Naive B cell (primary cell): ENCODE measurements at places on chromosomes 16 and 17. TPM values are rescaled to one million over a fixed set of nuclear protein-coding genes. Genes with fewer than 3 reads are reported as not detected.

The CCL8 gene
- not detected for polyA plus RNA-seq

The ZNF287 gene
- polyA plus RNA-seq, result 15.3 TPM

The KRTAP9-8 gene
- not detected for polyA plus RNA-seq

The WFIKKN1 gene
- not detected for polyA plus RNA-seq

DNA sequence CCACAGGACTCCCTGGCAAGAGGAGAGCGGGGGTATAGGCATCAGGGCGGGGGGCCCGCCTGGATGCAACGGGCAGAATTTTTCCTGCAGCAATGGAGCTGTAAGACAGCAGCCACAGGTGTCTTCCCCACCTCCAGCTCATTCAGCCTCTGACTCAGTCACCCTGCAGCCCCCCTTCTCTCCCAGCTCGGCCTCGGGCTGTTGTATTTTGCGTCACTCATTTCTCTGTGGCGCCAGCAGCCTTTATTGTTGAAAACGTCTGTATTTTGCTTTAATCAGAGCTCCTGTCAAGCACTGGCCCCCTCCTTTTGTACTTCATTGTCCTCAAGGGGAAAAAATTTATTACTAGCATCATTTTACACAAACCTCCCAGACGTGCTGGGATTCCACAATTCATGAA, 117.7 kb downstream of the WSCD1 start:
- no peak for DNase-seq

DNA sequence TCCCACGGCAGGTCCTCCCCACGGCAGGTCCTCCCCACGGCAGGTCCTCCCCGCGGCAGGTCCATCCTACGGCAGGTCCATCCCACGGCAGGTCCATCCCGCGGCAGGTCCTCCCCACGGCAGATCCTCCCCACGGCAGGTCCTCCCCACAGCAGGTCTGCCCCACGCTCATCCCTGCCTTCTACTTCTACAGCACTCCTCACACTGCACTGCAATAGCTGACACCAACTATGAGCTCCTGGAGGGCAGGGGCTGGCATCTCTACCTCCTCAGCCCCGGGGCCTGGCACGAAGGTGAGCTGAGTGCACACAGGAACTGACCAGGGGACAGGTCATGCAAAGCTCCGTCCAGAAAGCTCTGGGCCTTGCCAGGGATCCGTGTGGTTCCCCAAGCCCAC, 45.3 kb downstream of the RPH3AL start:
- DNase-seq, result no peak

- DNase-seq, result no peak
Measured at GRCh38 chr16:81651758-81652718, 127.1 kb upstream of the PLCG2 start.

DNA sequence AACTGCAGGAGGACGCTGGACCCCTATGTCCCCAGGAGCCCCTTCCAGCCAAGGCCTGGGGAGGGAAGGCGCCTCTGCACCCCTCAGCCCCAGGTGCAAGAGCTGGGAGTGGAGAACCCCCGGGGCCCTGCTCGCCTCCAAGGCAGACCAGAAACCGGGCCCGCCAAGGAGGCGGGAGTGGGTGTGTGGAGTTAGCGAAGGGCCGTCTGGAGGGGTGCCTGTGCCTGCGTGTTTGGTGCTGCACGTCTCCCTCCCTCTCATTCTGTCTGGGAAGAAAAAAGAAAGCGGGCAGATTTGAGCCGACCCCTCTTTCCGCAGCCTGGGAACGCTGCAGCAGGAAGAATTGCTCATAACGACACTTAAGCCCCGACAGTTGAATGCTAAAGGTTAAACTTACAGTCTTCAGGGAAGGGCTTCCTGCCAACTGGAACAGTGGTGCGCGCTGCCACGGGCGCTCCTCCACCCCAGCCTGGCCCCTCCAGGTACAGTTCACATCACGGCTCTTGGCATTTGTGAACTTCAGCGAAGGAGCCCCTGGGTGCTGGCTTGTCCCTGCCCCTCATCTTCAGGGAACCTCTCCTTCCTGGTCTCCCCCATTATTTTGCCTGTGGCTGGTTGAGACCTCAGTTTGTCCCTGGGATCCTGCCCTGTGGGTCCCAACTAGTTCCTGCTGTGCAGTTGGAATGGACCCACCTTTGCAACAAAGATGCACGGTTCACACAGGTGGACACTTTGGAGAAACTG, 19.2 kb upstream of the ZFHX3 start:
- no peak for DNase-seq

DNA sequence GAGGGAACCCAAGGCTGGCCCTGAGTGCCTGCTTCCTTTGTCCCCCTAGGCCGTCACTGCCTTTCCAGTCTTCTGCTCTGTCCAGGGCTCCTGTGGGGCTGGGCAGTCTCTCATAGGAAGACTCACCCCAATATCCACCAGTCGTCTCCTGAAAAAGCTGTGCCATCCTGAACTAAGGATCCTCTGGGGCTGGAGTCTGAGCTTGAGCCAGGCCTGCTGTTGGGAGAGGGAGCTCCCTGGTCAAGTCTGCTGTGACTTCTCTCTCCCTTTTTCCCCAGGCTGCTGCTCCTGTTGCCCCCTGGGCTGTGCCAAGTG, 963 bp downstream of the MT1H start:
- no peak for DNase-seq

DNA sequence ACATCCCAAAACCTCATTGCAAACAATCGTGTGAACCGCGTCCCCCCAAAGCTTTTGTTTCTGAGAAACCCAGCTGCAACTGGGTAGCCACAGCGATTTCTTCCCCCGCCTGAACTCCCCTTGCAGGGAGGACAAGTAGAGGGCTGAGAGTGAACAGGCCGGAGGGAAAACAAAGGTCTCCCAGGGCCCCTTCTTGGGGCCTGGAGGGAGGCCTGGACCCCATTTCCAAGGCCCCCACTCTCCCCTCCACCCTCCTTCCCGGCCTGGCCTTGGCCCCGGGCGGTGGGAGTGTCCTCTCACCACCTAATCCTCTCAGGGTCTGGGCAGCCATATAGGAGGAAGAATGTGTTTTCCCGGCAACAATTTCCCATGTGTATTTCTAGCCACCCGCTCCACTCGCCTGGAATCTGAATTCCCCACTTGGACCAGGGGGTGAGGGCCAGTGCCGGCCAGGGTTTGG, 2.6 kb downstream of the GLIS2 start:
- DNase-seq, result no peak

GRCh38 chr16:29007730-29008593, 23.1 kb downstream of the LAT start:
- no peak for DNase-seq

- peak; percentile 31 for DNase-seq
Measured at GRCh38 chr16:9159839-9160550, 68.6 kb downstream of the HAPSTR1 start.

- DNase-seq, result no peak
Measured at GRCh38 chr17:63181856-63182255, 215.8 kb downstream of the TANC2 start.

DNA sequence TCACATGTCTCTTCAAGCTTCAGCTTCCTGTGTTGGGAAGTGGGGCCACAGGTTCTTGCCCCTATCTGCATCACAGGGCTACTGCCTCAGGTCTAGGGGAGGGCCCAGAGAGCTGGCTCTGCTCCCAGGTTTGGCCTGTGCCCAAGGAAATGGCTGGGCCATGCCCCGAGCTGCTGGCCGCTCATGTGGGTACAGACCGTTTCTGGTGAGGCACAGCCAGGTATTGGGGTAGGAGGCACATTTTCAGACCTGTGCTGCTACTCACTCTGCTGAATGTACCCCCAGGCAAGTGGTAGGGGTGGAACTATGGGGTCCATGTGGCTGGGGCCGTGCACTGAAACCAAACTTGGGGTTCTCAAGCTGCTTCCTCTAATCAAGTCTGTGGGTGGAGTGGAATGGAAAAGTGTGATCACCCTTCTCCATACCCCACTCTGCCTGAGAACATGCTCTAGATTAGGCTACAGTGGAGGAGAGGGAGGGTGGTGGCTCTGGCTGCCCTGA, 4.6 kb downstream of the GAS2L2 start:
- DNase-seq, result no peak

GRCh38 chr17:17696085-17696484, 14.8 kb downstream of the RAI1 start:
- no peak for DNase-seq

DNA sequence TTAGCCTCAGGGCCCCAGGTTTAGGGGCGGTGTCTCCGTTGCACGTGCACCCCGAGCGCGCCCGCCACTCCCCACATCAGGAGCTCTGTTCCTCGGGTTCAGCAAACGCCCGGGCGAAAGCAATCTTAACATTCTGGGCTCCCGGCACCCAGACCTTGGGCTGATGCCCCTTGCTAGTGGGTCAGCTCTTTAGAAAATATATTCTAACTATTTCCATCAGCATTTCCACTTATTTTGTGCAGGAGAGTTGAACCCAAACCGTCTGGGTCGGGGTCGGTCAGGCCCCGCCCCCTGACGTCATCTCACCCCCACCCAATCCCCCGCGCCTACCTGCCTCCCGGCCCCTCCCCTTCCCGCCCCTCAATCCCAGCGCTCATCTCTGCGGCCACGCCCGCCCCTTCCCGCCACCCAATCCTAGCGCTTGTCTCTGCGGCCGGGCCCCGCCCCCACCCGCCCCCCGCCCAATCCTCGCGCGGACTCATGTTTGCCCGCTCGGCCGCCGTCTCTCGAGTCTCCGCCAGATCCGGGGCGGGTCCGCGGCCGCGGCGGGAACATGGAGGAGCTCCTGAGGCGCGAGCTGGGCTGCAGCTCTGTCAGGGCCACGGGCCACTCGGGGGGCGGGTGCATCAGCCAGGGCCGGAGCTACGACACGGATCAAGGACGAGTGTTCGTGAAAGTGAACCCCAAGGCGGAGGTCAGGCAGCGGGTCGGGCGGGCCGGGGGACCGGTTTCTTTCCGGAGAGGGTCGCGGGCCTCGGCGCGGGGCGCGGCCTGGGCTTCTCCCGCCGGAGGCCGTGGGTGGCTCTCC, at the start of gene FN3KRP:
FN3KRP (plus strand) TSS at position 504 of the 808 bp plus-strand sequence; CDS start at position 554, 50 bp downstream.
- peak; percentile 80 for DNase-seq

GRCh38 chr17:74272731-74273201, 1.3 kb upstream of the DNAI2 start:
- DNase-seq, result no peak

DNA sequence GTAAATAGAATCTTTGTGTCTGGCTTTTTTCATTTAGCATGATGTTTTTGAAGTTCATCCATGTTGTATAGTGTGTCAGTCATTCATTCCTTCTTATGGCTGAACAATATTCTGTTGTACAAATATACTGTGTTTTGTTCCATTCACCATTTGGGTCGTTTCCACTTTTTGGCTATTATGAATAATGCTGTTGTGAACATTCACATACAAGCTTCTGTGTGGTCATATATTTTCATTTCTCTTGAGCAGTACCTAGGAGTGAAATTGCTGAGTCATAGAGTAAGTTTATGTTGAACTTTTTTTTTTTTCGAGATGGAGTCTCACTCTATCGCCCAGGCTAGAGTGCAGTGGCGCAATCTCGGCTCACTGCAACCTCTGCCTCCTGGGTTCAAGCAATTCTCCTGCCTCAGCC, 32.3 kb upstream of the TAOK1 start:
- DNase-seq, result no peak
